ENCODE measurements at places on chromosomes 5 and 9. TPM values are rescaled to one million over a fixed set of nuclear protein-coding genes. Genes with fewer than 3 reads are reported as not detected.

The MEGF10 gene
- not detected for total RNA-seq

The FAM81B gene
- not detected for total RNA-seq

The PCDHB10 gene
- total RNA-seq = 0.11 TPM

The TSLP gene
- not detected for total RNA-seq

- no peak for DNase-seq
Observed at GRCh38 chr9:119688547-119688946, 319.3 kb upstream of the BRINP1 start.

- DNase-seq = no peak
Observed at GRCh38 chr5:142512043-142513042, 173.5 kb downstream of the FGF1 start.

The ZFP37 gene
- total RNA-seq = not detected

- DNase-seq = no peak
Observed at GRCh38 chr9:136655536-136656182, 7.1 kb upstream of the EGFL7 start.

GRCh38 chr5:106290841-106291240 lies 1379.9 kb downstream of the EFNA5 start:
- DNase-seq = no peak

GRCh38 chr9:89524963-89525362 lies 27.1 kb upstream of the SEMA4D start:
- no peak for DNase-seq

DNA sequence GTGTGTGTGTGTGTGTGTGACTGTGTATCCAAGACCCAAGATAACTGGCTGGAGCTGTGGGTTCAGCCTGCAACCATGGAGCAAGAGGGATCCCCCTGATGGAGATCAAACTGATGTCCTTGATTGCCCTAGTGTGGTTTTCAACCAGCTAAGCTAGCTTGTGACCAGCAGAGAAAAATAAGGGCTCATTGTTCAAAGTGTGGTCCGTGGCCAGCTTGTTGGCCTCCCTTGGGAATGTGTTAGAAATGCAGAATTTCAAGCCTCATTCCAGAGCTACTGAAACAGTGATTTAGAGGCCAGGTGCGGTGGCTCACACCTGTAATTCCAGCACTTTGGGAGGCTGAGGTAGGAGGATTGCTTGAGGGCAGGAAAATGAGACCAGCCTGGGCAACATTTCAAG lies 79.9 kb downstream of the ACER2 start:
- no peak for DNase-seq

GRCh38 chr9:89023740-89024139 lies 32.5 kb downstream of the S1PR3 start:
- DNase-seq = no peak

The KIF24 gene
- total RNA-seq = 7.0 TPM

The CARTPT gene
- total RNA-seq = not detected

The NOTCH1 gene
- 4.3 TPM for total RNA-seq

GRCh38 chr5:120873083-120873482 lies 409.0 kb downstream of the PRR16 start:
- no peak for DNase-seq

- no peak for DNase-seq
Observed at GRCh38 chr9:133378408-133378962, 2.3 kb downstream of the STKLD1 start.

GRCh38 chr9:37959976-37960375 lies 56.0 kb upstream of the SLC25A51 start:
- no peak for DNase-seq

DNA sequence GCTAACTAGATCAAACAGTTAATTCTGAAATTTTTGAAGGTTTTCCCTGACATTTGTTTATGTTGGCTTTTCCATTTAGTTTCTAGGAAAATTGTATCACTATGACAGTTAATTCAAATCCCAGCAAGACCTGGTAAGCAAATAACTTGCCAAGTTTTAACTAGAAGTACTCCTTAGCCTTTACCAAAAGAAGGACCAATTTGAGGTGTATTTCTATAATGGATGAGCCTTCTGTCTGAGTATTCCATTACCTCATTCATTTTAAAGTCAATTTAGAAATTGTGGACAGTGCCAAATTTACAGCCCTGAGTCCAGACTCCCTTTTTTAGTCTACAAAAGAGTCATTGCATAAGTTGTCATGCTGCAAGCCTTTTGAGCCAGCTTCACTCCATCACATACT lies 687.6 kb downstream of the CETN3 start:
- DNase-seq = no peak

The PCDH1 gene
- total RNA-seq = not detected

DNA sequence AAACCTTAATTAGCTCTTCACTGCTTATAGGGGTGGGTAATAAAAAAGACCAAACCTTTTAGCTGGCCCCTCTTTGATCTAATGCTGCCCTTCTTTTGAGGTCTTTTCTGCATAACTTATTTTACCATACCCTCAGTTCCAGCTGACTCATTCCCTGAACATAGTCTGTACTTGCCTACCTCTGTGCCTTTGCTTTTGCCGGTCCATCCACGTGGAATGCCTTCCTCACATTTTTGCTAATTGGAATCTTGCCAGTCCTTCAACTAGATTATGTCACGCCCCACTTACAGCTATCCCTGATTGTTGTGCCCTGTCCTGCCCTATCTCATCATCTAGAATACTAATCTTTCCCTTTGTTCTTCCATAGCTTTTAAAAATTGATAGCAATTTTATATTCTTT lies 44.2 kb downstream of the FAF2 start:
- no peak for DNase-seq

The BRD9 gene
- 42.0 TPM for total RNA-seq

The INSL4 gene
- not detected for total RNA-seq

DNA sequence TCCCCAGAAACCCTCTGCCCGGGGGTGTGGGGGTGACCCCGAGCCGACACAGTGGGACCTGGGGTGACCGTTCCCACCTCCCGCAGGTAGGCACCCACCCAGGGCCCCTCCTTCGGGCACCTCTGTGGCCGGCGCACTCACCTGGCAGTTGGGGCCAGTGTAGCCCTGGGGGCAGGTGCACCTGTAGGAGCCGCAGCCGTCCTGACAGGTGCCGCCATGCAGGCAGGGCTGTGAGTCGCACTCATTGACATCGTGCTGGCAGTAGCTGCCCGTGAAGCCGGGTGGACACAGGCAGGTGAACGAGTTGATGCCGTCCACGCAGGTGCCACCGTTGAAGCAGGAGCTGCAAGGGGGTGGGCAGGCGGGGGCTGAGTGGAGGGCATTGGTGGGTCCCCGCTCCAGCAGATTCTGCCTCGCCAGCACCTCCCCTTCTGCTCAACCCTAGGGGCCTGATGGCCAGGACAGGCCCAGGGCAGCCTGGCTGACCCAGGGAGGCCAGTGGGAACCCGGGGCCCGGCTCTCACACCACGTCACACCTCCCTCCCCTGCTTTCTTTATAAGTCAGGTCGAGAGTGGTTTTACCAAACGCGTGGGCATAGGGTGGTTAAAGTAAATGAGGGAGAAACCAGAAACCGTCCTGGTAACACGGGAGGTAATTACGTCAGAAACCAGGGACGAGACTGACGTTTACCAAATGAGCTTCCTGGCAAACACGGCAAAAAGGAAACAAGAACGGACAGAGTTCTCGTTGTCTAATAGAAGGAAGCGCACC lies 26.1 kb upstream of the SEC16A start:
- DNase-seq = no peak

- no peak for DNase-seq
Observed at GRCh38 chr9:109792951-109793546, 13.1 kb downstream of the PALM2AKAP2 start.

- DNase-seq = no peak
Observed at GRCh38 chr9:5857928-5858327, 25.0 kb upstream of the ERMP1 start.

The PCDHB13 gene
- 0.69 TPM for total RNA-seq
